ENCODE measurements at places on chromosomes 13 and 19.

- no peak for DNase-seq
Observed at GRCh38 chr13:25215253-25215575, 43.1 kb upstream of the AMER2 start.

GRCh38 chr13:78655906-78656305, 3.0 kb downstream of the OBI1 start:
- no peak for DNase-seq

DNA sequence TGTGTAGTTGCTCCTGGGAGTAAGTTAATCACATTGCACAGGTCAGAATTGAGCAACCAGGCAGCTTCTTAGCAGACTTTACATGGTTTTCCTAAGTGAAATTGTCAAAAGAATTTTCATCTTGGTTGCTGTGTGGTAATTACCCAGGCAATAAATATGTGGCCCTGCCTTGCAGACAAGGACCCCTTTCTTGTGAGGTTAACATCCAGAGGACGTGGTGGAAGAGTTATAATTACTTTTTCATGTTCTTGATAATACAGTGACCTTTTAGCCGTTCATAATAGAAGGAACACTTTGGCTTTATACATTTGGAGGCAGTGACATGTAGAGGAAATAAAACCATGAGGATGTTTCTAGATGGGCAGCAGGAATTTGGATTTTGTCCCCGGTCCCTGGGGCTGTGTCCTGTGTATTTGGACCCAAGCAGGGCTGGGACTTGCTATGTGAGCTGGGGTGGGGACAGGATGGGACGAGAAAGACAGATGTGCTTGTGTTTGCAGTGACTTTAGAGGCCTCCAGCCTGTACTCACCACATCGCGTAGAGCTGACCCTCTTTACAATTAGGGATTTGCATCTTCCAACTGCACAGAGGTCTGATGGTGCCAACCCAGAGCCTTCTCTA, 156.2 kb downstream of the STK24 start:
- DNase-seq: no peak

DNA sequence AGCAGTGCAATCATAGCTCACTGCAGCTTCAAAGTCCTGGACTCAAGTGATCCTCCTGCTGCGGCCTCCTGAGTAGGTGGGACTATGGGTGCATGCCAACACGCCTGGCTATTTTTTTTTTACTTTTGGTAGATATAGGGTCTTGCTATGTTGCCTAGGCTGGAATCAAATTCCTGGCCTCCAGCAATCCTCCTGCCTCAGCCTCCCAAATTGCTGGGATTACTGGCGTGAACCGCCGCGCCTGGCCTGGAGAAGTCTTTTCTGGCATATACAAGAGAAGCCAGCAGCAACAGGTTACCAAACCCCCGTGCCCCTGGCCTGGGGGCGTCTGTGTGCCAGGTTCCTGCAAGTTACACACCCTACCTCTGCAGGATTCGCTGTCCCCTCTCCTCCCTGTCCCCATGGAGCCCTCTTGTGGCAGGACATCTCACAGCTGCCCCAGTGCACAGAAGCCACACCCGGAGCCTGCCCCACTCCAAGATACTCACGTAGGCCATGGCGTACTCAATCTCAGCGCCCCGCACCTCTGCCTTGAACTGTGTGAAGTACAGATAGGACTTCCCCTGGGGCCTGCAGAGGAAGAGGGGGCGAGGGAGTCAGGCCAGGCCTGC, 9.9 kb downstream of the MYDGF start:
- no peak for DNase-seq

GRCh38 chr13:80235166-80235966, 105.6 kb downstream of the SPRY2 start:
- no peak for DNase-seq

DNA sequence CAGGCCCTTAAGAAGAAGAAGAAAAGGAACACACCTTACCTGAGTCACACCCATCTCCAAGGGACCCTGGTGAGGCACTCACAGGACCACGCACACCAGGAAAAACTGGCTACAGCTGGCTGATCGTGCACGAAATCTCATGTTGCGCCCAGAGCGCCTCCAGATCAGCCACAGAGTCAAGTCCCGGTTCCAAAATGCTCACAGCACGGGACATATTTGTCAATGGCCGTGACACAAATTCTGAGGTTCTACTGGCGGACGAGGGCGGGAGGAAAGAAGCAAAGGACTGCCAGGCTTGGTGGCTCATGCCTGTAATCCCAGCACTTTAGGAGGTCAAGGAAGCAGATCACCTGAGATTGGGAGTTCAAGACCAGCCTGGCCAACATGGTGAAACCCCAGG, 21.5 kb downstream of the SH3GL1 start:
- no peak for DNase-seq

- no peak for DNase-seq
Observed at GRCh38 chr19:3798137-3798536, 12.0 kb upstream of the MATK start.

- no peak for DNase-seq
Observed at GRCh38 chr19:13036366-13036976, 41.2 kb downstream of the NFIX start.

DNA sequence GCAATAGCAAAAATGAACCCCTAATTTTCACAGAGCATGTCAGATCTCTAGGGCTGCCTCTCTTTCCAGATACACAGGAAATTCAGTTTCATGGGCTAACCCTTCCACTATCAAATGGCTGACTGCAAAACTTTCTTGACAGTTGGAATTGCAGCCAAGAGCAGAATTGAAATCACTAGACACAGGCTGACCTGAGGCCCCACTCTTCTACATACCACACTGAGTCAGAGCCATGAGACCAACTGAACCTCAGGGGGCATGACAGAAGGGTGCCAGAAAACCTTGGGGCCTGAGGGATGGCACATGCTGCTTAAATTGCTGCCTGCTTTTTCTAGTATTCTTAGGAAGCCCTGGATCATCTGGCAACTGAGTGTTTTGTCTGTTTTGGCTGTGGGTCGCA, 1.7 kb upstream of the DLEU7 start:
- no peak for DNase-seq

- peak; percentile 30 for DNase-seq
Observed at GRCh38 chr13:99087098-99087953, 109.5 kb upstream of the DOCK9 start.

GRCh38 chr13:25632166-25632888, 260.6 kb downstream of the ATP8A2 start:
- DNase-seq: no peak

DNA sequence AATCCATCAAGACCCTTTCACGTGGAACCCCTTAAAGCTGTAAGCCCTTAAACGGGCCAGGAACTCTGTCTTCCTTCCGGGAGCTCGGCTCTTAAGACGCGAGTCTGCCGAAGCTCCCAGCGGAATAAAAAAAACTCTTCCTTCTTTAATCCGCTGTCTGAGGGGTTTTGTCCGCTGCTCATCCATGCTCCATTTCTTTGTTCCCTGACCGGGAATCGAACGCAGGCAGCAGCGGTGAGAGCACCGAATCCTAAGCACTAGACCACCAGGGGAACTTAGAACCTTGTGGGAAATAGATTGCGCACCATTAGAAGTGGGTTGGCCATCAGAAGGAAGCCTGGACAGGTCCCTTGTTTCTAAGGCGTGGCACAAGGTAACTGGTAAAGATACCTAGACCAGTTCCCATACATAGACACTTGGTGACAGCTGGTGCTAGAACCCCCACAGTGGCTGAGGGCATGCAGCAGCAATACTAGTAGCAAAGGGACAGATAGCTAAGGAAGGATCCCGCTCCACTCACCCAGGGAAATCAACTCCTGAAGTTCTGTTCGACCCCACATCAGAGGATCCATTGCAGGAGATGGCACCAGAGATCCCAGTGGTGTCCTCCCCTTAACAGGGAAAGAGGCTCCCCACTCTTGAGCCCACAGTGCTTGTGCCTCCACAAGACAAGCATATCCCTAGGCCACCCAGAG, 1.5 kb upstream of the RGCC start:
- DNase-seq: no peak

GRCh38 chr19:7815325-7815724, 14.7 kb upstream of the EVI5L start:
- no peak for DNase-seq

DNA sequence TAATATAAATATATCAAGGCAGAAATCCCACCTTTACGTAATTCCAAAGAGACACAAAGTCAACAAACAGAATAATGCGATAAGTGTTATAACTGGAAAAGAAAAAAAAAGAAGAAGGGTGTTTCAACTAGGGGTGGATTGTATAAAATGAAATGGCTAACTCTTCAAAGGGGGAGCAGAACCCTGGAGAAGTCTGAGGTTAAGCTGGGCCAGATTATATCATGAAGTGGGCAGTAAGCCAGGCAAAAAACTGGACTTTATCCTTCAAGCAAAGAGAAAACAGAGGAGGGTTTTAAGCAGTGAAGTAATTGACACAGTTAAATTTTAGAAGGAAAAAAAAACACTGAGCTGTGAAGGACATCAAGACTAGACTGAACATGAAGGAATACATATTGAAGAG, 41.9 kb downstream of the TBC1D4 start:
- no peak for DNase-seq

- DNase-seq: no peak
Observed at GRCh38 chr19:1901940-1902404, 3.2 kb upstream of the ADAT3 start.
